ENCODE measurements at places on chromosomes 4 and X. TPM values are rescaled to one million over a fixed set of nuclear protein-coding genes. Genes with fewer than 3 reads are reported as not detected.
A peak's percentile ranks its signal among the peaks of the same experiment; 100 is the strongest.

- no peak for DNase-seq
Observed at GRCh38 chr4:42080306-42080705, 72.1 kb downstream of the BEND4 start.

DNA sequence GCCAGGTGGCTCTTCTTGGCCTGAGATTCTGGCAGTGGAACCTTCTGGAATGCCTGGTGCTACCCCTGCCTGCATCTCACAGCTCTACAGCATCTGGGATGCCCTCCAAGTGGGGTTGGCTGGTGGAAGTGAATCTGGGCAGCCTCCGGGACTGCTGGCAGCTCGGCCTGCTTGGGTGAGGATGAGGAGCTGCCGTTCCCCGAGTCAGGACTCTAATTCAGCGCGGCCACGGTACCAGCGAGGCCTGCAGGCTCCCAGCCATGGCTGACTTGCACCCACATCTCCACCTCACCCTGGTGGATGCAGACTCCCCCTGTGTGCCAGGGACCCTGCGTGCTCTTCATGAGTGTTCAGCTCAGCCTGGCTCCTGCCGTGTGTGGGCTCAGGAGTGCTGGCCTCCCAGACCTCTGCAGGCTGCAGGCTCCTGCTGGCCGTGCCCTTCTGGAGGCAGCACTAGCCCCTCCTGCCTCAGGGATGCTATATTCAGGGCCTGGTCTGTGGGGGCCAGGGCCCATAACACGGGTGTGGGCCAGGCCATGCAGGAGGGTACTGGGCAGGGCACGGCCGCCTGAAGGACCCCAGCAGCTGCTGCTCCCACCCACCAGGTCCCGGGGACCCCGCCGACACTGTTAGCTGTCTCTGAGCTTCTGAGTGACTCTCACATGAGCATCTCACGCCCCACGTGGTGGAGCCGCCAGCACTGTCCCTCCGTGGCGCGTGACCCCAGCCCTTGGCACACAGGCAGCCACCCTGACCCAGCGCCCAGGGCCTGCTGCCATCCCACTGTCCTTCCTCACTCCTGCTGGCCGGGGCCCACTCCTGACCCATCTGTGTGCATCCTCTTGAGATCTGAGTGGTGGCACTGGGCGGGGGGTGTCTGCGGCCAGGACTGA lies 10.6 kb downstream of the UVSSA start:
- no peak for DNase-seq

- no peak for DNase-seq
Observed at GRCh38 chr4:328729-329128, 8.9 kb upstream of the ZNF141 start.

GRCh38 chr4:149050840-149051239 lies 608.6 kb upstream of the NR3C2 start:
- no peak for DNase-seq

DNA sequence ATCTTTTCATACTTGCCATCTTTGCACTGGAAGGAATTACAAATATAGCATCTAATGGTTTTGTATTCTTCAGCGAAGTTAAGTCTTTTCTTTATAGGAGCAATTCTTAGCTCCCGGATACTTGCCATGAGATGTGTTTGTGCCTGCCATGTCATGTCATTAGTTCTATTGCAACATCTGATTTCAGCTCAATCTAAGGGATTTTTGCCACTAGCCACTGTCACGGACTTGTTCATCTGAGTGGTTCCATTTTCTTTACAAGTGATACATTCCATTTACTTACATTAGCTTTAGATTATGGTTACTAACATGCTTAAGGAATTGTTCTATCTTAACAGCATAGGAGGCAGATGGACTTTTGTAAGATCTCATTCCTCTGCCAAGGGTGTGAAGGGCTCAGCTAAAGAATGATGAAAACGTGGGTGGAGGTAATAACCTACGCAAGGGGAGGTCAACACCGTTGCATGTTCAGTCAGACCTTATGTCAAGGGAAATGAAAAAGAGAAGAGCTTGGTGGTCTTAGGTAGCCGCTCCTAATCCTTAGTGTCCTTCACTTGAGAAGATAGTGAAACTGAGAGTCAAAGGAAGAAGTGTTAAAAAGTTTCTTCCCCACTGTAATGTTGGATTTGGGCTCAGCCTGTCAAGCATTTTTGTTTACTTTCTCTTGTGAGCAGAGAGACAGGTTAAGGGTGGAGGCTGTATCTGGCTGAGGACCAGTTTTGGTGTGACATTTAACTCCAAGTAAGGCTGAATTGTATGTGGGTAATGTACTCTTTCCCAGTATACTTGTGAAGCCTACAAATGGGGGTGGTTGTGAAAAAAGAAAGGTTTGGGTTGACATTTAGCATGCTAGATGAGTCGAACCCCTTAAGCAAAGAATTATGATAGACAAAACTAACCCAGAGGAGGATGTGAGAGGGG lies 3.6 kb upstream of the KLHL2 start:
- DNase-seq: peak; percentile 44

- DNase-seq: no peak
Observed at GRCh38 chr4:10082459-10083272, 33.9 kb downstream of the WDR1 start.

DNA sequence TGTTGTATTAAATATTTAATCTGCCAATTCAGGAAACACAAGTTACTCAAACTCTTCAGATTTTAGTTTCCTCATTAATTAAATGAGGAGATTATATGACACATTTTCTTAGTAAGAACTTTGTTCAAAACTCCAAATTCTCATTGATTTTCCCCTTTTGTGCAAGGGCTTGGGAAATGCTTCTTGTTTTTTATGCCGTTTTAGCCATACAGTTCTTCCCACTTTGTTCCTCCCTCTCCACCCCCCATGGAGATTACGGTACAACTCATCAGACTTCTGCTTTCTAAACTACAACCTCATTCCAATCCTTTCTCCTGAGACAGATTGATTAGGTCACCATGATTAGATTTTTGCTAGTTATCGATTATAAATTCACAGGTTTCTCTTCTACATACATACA lies 10.9 kb upstream of the BBS7 start:
- DNase-seq: no peak

DNA sequence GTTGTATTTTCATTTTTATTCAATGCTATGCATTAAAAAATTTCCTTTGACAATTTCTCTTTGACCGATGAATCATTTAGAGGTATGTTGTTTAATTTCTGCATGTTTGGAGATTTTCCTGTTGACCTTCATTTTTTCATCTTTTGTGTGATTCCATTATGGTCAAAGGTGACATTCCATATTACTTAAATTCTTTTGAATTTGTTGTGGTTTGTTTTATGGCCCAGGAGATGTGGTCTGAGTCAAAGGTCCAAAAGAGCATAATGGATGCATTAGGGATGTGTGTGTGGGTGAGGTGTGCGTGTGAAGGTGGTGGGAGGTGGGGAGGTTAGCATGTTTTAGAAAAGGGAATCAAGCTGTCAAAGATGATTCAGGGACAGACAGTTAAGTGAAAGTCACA lies 76.0 kb upstream of the GIMD1 start:
- no peak for DNase-seq

DNA sequence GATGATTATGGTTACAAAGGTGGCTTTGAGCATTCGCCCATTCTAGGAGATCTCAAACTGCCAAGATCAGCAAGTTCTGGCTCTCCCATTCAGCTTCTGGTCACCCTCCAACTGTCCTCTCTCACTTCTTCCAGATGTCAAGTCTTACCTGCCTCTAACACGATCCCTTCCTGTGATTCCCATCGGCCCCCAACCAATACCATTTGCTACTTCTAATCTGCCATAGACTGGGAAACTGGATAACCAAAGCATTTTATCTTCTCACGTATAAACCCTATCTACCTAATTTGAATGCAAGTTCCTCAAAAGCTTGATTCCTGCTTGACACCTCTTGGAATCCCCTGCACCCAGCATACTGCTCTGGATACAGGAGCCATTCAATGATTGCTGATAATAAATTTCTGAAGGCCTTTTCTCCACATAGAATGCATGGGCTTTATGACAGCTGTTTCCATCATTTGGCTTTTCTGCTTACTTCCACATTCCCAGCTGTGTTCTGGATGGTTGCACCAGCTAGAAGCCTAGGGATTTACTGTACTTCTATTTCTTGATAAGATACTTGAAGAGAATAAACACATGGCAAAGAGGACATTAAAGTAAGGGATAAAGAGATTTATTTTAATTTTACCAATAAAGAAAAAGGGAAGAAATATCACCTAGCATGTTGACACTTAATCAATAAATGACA lies 9.6 kb downstream of the GPC4 start:
- no peak for DNase-seq

GRCh38 chr4:41967392-41967791 lies 14.2 kb upstream of the DCAF4L1 start:
- no peak for DNase-seq

The REPS2 gene
- total RNA-seq: 6.9 TPM

The PWWP3B gene
- total RNA-seq: 0.26 TPM

The SLC4A4 gene
- total RNA-seq: not detected

The MAGEA9B gene
- not detected for total RNA-seq

Data from MCF 10A (cell line).